CD4-positive, alpha-beta T cell treated with Interleukin-21 for 1 hour (primary cell): ENCODE measurements at places on chromosomes 5 and 9.

- DNase-seq = no peak
Measured at GRCh38 chr5:56589481-56589860, 225.9 kb upstream of the MAP3K1 start.

- DNase-seq = no peak
Measured at GRCh38 chr5:128002425-128002824, 81.1 kb upstream of the SLC12A2 start.

DNA sequence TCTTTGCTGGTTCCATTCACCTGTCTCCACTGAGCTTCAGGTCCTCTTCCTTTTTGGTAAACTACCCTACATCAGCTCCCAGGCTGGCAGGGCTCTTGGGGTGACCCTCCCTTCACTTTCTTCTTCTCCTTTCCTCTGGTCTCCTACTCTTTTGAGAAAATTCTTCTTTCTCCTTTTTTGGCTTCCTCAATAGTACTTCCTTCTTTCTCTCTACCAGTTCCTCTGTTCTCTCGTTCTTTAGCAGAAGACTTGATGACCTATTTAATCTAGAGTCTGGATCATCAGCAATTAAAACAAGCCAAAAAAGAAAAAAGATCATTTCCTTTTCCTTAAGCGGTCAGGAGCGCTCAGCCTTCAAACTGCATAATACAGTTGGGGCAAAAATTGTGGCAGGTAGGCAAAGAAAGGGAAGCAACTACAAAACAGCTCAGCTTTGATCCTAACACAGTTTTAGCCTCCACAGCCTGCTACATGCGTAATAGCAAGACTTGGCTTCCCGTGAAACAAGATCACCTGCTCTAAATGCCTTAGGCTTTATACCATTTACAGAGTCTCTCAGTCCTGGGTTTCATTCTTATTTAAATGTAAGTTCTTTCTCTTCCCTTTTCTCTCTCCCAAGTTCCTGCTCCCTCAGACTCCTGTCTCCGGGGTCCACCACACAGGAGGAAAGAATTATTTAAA is 14.0 kb upstream of the GSN start:
- no peak for DNase-seq

DNA sequence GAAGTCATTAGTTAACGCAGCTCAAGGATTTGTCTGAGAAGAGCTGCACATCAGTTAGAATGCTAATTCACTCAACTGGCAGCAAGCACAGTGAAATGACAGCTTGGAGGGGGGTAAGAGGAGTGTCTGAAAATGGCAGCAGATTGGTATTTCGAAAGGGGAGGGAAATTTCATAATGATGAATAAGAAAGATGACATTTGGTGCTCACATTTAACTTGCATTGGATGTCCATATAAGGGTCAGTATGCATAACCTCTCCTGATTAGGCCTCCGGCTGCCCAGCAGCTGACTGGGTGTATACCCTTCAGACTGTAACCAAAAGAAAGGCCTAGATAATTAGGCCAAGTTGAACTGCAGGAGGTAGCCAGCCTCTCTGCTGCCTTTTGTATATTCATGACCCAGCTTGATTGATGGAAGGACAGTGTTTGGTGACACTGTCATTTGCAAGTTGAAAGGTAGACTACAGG is 131.0 kb downstream of the PBX3 start:
- DNase-seq = no peak

DNA sequence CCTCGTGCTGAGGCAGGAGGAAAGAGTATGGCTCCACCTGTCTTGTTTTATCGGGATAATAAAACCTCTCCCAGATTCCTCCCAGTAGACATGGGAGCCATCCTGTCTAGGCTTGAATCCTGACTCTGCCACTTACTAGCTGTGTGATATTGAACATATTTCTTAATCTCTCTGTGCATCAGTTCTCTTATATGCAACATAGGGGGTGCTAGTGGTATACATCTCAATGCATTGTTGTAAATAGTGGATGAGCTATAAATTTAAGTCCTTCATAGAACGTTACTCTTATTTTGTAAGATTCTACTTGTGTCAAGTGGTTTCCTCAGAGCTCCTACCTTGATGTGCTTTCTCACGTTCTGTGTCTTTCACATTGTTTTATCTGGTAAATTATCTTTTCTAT is 417.7 kb upstream of the POU5F2 start:
- DNase-seq = no peak

GRCh38 chr5:25224316-25224982 is 579.7 kb upstream of the CDH10 start:
- DNase-seq = no peak

- DNase-seq = peak; percentile 8
Measured at GRCh38 chr5:134649163-134649835, 714 bp downstream of the SEC24A start.

DNA sequence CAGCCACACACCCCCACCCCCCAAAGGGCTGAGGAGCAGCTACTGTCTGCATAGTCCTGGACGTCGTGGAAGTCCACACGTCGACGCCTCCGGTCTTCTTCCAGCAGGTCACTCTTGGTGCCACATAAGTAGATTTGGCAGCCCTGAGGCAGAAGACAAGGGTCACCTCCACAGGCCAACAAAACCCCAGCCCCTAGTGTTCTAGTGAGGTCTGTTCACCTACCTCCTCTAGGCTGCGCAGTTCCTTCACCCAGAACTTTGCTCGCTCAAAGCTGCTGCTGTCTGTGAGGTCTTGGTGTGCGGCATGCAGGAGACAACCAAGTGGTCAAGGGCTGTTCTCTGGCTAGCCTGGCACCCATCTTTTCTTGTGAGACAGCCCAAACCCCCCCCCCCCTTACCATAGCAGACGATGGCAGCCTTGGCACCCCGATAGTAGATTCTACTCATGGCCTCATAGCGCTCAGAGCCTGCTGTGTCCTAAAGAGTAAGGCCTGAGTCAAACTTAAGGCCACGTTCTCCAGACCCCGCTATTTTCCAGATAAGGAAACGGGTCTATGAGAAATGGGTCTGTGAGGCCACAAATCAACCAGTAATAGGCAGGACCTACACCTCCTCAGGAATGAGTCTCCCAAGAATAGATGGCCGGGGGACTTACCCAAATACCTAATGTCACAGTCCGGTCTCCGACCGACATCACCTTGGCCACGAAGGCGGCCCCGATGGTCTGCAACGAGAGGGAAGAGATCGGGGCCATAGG is 987 bp downstream of the RAB24 start:
- DNase-seq = no peak

DNA sequence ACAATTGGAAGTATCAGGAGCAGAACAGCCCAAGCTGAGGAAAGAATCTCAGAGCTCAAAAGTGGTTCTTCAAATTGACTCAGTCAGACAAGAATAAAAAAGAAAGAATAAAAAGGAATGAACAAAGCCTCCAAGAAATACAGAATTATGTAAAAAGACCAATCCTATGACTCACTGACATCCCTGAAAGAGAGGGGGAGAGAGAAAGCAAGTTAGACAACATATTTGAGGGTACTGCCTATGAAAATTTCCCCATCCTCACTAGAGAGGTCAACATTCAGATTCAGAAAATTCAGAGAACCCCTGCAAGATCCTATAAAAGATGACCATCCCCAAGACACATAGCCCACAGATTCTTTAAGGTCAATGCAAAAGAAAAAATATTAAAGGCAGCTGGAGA is 173.2 kb downstream of the ALDH1A1 start:
- no peak for DNase-seq

DNA sequence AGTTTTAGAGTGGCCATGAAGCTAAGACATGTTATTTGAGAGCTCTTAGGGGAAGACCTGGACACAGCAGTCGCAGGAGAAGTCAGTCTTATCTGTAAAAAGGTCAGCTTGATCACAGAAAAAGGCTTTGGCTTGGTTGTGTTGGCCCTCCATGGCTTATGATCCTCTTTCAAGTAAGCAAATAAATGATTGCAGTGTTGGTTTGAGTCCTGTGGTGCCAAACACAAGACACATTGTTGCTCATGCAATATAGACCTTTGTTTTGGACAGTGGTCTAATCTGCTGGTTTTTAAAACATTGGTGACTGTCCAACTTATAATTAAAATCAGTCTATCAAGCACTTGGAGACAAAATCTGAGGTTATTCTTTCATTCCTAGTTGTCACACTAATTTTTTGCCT is 54.0 kb downstream of the DOCK8 start:
- DNase-seq = no peak

DNA sequence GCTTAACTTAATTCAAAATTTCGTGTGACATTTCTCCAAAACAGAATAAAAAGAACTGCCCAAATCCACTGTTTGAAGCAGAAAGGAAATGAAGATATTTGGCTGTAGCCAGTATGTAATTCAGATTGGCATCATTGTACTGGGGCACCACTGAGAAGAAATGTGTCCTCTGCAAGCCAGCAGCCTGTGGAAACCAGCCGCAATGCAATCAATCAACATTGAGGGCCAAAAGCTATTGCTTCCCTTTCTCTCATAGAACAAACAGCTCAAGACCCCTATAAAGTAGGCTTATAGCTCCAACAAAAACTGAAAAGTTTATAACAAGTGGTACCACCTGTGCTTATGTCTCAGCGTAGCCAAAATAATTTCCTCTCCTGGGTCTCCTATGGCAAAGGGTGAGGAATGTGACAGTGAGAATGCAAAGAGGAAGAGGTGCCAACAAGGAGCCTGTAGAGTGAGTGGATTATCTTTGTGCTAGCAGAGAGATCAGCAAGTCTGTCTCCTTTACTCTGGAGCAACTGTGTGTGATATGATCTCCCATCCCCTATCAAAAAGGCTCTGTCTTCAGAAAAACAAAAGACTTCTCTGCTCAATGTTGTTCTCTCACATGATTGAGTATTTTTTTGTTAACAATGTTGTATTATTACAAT is 1072.3 kb upstream of the DMAC1 start:
- DNase-seq = no peak

DNA sequence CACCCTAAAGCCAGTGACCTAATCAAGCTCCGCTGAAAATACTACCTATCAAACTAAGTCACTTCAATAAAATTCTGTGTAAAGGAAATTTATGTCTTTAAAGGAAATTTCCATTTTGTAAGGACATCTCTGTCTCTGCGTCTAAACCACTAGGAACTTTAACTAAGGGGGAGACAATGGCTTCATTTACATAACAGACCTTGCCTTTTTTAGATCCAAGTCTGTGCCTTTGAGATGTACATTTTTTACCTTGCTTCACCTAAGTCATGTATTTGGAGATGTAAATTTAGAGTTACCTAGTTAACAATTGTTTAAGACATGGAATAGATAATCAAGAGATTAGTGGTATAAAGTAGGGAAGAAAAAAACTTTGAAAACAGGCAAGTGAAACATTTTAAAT is 10.2 kb upstream of the GLT6D1 start:
- DNase-seq = no peak
